ENCODE measurements at places on chromosomes 16 and 17.
A peak's percentile ranks its signal among the peaks of the same experiment; 100 is the strongest.

- DNase-seq = no peak
Measured at GRCh38 chr17:58269557-58270291, 11.0 kb downstream of the MPO start.

DNA sequence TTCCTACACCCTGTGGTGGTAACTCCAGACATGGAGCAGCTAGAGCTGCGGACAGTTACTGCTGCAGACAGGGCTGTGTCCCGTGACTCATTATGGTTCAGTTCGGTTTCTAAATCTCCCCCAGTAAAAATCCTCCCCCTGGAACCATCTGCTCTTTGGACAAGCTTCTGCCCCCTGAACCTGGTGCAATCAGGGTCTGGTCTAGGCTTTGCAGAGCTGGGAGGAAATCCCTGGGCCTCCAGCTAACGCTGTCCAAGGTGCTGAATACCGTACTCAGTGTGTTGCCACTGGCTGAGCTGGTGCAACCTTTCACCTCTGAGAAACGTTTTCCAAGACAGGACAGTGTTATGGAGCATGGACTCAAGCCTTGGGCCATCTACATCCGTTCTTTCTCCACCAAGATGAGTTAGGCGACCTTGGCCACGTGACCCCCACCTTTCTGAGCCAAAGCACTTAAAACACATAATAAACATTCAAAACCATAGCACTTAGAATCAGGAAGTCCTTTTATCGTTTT is 142.0 kb downstream of the CPPED1 start:
- DNase-seq = no peak

DNA sequence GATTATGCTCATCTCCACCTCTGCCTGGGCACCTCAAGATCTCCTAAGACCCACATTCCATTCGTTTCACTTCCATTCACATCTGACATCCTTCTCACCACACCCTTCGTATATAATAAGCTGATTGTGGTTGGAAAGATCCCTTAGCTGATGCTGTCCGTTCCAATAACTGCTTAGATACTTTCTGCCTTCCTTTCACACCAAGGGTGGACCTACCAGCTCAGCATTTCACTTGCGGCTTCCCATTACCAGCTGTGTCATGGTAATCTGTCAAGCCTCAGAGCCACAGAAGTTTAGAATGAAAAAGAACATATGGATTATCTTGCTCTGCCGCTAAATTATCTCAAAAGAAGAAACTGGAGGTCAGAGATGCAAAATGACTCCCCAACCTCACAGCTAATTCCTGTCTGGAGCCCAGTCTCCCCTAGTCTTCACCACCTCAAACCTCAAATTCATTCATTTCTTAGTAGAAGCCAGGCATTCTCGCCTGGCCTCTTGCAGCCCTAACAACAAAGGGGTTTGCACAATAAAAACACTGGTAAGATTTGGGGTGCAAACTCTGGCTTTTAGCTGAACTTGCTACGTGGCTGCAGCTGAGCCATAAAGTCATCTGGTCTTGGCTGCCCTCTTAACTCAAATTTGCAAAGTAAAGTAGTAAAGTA is 182.8 kb upstream of the HS3ST3A1 start:
- DNase-seq = no peak

- DNase-seq = no peak
Measured at GRCh38 chr17:39252788-39253460, 27.2 kb upstream of the STAC2 start.

GRCh38 chr17:10792151-10792550 is 11.7 kb downstream of the TMEM238L start:
- DNase-seq = no peak

GRCh38 chr17:50841949-50842354 is 6.6 kb downstream of the WFIKKN2 start:
- DNase-seq = peak; percentile 81

DNA sequence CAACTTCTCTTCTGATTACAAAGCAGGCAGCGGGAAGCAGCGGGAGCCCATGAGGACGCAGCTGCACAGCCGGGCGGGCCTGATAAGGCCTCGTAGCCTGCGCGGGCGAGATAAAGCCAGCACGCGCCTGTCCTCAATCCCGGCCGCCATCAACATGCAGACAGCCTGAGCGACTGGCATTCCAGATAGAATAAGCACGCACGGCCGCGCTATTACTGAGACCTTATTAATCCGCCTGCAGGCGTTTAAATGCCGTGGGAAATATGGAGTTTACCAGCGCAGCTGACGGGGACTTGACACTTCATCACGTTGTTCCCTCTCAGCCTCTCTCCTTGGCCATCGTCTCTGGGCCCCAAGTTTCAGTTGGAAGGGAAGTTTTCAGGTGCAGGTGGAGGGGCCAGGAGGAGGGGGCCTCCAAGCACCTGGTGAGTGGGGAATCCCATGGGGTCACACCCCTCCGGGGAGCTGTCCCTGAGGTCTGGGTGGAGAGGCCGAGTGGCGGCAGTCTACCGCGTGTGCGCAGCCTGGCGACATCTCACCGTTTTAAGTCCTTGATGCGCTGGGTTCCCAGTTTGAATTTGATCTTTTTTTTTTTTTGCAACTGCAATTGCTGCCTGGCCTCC is 27.3 kb upstream of the CBFA2T3 start:
- no peak for DNase-seq

All from hypothalamus (tissue), 51 donors.